ENCODE measurements at places on chromosomes 3 and 15. TPM values are rescaled to one million over a fixed set of nuclear protein-coding genes. Genes with fewer than 3 reads are reported as not detected.

- DNase-seq = no peak
Measured at GRCh38 chr3:12771236-12771635, 12.2 kb upstream of the TMEM40 start.

DNA sequence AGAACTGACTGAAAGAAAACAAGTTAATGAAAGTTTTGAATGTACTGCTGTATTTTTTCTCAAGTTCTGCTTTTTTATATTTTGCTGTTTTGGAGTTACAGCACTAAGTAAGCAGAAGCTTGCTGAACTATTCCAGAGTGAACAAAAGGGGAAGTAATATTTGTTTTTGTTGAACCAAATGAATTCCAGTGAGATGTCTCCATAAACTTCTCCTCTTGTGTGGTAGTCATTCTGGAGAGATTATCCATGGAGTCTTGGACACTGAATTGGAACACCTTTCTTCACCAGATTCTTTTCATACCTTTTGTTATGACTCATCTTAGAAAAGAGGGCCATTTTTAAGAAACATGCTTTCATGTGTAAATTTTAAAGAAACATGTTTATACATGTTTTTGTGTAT, 8.8 kb downstream of the ANKUB1 start:
- DNase-seq = peak; percentile 72

DNA sequence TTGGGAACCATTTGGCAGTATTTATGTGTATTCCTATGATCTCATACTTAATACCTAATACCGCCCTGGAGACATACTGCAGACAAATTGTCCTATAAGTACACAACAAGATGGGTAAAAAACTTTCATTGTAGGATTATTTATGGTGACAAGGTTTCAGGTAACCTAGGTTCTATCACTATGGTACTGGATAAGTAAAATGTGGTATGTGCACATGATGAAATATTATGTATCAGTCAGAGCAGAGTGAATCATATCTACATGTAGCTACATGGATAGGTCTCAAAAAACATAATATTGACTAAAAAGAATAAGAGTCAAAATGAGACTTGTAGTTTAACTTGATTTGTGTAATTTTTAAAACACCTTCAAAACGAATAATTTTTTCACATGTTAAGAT, 147.8 kb downstream of the LEKR1 start:
- DNase-seq = no peak

DNA sequence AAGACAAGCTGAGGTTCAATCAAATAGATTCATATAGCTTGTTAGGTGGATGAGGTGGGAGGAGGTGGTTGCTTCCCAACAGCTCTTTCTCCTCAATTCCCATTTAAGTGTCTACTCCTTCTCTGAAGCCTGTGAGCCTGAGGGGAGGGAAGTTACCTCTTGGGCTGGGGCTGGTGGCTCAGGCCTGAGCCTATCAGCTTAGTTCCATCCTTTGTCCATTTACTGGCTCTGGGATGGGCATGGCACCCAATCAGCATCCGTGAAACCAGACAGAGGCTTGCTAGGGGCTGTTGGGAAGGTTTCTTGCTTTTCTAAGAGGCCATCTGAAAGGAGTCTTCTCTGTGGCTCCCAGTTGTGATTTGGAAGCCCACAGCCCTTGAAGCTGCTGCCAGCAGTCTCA, 57.3 kb downstream of the TAMM41 start:
- DNase-seq = no peak

GRCh38 chr3:68428495-68428894, 503.9 kb downstream of the TAFA4 start:
- no peak for DNase-seq

DNA sequence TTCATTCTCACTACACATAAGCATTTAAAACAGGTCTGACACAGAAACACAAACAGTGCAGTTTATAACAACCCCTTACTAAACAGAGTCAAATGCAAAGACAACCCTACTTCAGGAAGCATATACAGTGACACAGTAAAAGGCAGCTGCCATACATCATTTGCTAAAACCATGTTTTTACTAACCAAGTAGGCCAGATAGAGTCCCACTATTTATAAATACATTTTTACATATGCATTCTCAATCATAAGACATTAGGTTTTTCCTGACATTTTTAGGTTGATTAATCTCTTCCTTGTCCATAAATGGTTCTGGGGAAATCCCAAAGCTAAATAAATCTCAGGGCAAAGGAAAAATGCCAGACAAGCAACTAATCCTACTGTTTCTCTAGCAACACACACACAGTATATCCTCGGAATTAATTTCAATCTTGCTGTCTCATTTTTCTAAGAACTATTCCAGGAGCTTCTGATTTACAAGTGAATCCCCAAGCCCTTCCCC, 39.0 kb downstream of the CHAC1 start:
- DNase-seq = peak; percentile 47

DNA sequence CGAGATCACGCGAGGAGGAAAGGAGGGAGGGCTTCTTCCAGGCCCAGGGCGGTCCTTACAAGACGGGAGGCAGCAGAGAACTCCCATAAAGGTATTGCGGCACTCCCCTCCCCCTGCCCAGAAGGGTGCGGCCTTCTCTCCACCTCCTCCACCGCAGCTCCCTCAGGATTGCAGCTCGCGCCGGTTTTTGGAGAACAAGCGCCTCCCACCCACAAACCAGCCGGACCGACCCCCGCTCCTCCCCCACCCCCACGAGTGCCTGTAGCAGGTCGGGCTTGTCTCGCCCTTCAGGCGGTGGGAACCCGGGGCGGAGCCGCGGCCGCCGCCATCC, 1.1 kb upstream of the SETD5 start:
- peak; percentile 95 for DNase-seq

GRCh38 chr15:25719101-25719985, 143.8 kb downstream of the ATP10A start:
- DNase-seq = no peak

DNA sequence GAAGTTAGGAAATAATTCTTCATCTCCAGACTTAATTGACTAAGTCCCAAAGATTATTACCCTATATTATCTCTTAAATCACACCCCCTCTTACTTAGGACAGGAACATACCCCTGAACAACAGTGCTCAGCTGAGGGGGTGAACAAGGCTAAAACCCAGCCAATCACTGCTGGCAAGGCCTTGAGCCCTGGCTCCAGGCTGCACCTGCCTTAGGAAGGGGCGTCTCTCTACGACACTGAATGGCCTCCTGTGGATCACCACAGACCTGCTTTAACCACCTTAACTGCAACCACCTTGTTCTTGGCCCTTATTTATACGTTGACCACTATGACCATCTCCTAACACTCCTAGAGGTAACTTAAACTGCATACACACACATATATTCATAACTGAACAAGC, 267.4 kb upstream of the THBS1 start:
- no peak for DNase-seq

- peak; percentile 57 for DNase-seq
Measured at GRCh38 chr3:142987080-142987700, 14.2 kb upstream of the U2SURP start.

DNA sequence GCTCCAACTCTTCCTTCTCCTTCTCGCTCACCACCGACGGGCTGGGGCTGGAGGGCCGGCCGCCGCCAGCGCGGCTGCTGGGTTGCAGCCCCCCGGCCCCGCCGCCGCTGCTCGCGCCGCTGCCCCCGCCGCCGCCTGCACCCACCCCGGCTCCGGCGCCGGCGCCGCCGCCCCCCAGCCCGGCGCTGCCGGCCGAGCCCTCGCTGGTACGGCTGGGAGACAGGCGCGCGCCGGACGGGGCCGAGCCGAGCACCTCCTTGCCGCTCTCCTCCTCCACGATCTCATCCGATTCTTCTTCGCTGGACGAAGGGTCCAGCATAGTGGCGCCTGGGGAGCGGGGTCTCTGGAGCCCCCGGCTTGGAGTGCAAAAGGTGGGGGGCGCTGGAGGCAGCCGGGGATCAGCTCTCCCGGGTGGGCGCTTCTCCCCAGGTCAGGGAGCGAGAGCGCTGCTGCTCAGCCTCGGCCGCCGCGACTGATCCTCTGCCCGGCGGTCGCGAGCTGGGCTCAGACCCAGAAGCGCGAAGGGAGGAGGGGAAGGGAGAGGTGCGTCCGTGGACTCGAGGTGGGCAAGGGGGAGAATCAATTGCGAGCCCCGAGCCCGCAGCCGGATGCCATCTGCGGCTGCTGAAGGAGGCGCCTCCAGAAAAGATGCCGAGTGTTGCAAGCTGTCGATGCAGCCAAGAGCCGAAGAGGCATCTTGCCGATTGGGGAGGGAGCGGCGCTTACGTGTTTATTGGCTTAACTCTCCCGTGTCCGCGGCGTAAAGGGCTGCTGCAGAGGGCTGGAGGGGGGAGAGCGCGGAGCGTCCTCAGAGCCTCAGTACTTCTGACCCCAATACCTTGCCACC, at the start of gene CADPS:
Gene CADPS (minus strand): TSS at position 706 of the 847 bp plus-strand sequence. CDS start 387 bp downstream, at position 319.
- DNase-seq = no peak

DNA sequence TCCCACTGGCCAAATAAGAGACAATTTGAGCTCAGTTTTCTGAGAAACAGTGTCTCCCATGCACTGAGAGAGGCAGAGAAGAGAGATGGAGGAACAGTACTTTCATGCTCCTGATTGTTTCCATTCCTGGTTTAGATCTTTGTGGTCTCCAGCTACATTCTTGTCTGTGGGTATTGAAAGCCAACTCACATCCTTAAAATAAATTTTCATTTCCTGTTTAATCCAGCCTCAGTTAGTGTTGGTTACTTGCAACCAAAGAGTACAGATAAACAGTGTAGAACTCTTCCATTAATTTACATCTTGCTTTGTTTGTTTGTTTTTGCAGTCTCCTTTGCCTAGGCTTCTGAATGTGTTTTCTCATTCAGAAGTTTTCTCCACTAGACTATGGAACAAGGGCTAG, 123.7 kb upstream of the CLSTN2 start:
- DNase-seq = no peak

- DNase-seq = no peak
Measured at GRCh38 chr3:160982491-160982890, 122.7 kb downstream of the B3GALNT1 start.

GRCh38 chr3:124168271-124168670, 176.3 kb upstream of the ROPN1 start:
- no peak for DNase-seq

GRCh38 chr3:47359323-47359722, 21.5 kb upstream of the PTPN23 start:
- no peak for DNase-seq

DNA sequence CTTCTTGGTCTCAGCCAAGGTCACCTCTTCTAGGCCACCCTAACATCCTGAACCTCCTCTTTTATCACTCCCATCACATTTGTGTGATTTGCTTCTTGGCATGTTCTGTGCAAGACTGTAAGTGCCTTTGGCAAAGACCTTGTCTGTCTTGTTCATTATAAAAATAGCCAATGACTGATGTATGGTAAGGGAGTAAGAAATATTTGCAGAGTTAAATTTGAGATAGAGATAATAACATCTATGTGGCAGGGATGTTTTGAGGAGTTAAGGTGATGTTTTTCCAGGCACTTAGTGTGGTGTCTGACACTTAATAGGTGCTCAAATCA, 202.3 kb downstream of the CADPS start:
- no peak for DNase-seq

The ZIC4 gene
- 0.84 TPM for total RNA-seq

The UROC1 gene
- total RNA-seq = not detected

The RPL39L gene
- 9.4 TPM for total RNA-seq

The SLC28A2 gene
- not detected for total RNA-seq

The KLF15 gene
- total RNA-seq = 1.1 TPM

The PROK2 gene
- not detected for total RNA-seq
